ENCODE measurements at places on chromosomes 11 and 22. TPM values are rescaled to one million over a fixed set of nuclear protein-coding genes. Genes with fewer than 3 reads are reported as not detected.

Gene TALDO1
- total RNA-seq = 196 TPM

Gene APBB1
- 40.9 TPM for total RNA-seq

Gene P2RX6
- 2.2 TPM for total RNA-seq

DNA sequence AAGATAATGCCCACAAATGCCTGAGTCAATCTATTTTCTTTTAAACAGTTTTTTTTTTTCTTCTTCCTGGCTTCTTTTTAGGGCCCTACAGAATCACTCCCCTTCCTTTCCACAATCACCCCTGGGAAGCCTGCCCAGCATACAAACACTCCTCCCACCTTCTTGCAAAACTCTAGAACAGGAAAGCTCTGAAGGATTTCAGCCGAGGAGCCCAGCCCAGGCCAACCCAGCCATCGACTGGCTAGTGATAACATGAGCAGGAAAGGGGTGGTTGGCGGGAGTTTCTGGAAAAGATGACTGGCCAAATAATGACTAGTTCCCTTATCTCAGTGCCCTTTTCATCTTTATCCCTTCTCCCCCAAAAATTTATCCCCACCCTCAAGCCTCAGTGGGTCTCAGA is 68.2 kb downstream of the USP35 start:
- H3K27ac ChIP-seq = peak overlapping the region; percentile 56
- no peak overlapping the region for H3K4me3 ChIP-seq
- peak; percentile 85 for DNase-seq

Gene MUC6
- total RNA-seq = not detected

GRCh38 chr22:22785316-22786065 is 102.1 kb upstream of the IGLL5 start:
- no peak overlapping the region for H3K4me3 ChIP-seq
- DNase-seq = no peak
- no peaks in the 10 kb centered on the region for H3K36me3 ChIP-seq
- no peaks in the 10 kb centered on the region for H3K4me1 ChIP-seq
- peaks cover 17% of the 10 kb centered on the region for H3K27me3 ChIP-seq

Gene NAGA
- 28.6 TPM for total RNA-seq

DNA sequence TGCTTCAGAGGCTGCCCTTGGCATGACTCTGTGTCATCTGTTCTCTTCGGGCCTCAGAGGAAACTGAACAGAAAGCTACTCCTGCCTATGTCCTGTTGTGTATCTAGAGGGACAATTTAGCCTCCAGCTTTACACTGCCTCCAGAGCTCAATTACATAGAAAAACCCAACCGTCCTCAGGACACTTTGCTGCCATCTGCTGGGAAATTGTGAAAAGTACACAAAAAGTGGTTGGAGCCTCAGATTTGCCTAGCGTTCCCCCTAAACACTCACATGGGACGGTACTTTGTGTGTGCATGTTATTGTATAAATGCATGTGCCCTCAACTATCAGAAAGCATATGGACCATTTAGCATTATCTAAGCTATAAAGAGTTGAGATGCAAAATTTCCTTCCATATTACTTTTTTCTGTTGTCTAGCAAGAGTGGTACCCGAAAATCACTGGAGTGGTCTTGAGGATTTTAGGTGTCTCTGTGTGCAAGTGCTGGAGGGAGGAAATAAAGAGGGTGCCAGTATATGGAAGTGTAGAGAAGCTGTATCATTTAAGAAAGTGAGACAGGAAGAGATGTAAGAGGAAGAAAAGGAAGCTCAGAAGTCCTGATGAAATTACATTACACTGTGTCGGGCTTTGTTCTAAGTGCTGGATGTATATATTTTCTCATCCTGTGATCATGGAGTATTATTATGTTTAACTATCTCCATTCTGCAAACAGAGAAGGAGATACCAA is 8.7 kb upstream of the MS4A4E start:
- H3K4me3 ChIP-seq = no peak overlapping the region
- H3K4me1 ChIP-seq = no peaks in the 10 kb centered on the region
- DNase-seq = no peak
- H3K27me3 ChIP-seq = no peaks in the 10 kb centered on the region
- H3K36me3 ChIP-seq = no peaks in the 10 kb centered on the region

DNA sequence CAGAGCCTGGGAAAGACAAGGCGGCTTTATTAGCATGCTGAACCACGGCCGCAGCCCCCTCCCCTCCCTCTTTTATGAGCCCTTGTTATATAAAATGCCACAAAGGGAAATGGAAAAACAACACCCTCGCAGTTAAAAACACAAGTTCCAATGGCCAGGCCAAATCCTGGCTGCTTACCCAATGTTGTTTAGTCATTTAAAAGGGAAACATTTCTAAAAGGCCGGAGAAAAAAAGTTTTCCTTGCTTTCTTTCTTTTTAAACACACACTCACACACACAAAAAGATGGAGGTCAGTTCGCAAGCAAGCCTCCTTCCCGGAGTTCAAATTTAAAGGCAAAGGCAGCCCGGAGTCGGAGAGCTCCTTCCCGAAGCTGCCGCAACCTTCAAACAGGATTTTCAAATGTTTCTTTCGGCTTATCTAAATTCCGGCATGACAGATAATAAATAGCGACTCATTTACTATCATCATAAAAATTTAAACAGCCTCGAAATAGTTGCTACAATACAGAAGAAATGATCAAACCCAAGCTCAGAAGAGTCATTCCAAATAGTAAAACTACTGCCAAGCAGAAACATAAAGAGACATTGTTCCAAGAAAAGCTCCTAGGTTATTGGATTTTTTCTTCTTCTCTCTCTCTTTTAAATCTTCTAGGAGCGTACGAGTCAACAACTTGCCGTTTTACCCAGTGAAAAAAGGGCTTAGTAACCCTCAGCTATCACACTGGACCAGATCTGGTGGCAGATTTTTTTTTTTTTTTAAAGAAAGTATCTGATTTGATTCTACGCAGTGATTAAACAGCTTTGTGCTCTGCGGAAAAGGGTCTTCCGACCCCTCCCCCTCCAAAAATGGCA is 3.5 kb downstream of the PHF21B start:
- peaks cover 23% of the 10 kb centered on the region for H3K4me1 ChIP-seq
- H3K27me3 ChIP-seq = peaks cover 74% of the 10 kb centered on the region
- no peak overlapping the region for H3K27ac ChIP-seq
- no peaks in the 10 kb centered on the region for H3K36me3 ChIP-seq
- peak overlapping the region; percentile 32 for H3K4me3 ChIP-seq
- no peak for DNase-seq

- no peak overlapping the region for H3K4me3 ChIP-seq
- no peak overlapping the region for H3K27ac ChIP-seq
- DNase-seq = no peak
Measured at GRCh38 chr11:77122576-77123212, 5.4 kb upstream of the MYO7A start.

GRCh38 chr22:39535357-39535725 is 2.8 kb upstream of the RPS19BP1 start:
- no peak for DNase-seq
- no peak overlapping the region for H3K4me3 ChIP-seq
- no peak overlapping the region for H3K27ac ChIP-seq
- peaks cover 4% of the 10 kb centered on the region for H3K36me3 ChIP-seq
- peaks cover 21% of the 10 kb centered on the region for H3K4me1 ChIP-seq

DNA sequence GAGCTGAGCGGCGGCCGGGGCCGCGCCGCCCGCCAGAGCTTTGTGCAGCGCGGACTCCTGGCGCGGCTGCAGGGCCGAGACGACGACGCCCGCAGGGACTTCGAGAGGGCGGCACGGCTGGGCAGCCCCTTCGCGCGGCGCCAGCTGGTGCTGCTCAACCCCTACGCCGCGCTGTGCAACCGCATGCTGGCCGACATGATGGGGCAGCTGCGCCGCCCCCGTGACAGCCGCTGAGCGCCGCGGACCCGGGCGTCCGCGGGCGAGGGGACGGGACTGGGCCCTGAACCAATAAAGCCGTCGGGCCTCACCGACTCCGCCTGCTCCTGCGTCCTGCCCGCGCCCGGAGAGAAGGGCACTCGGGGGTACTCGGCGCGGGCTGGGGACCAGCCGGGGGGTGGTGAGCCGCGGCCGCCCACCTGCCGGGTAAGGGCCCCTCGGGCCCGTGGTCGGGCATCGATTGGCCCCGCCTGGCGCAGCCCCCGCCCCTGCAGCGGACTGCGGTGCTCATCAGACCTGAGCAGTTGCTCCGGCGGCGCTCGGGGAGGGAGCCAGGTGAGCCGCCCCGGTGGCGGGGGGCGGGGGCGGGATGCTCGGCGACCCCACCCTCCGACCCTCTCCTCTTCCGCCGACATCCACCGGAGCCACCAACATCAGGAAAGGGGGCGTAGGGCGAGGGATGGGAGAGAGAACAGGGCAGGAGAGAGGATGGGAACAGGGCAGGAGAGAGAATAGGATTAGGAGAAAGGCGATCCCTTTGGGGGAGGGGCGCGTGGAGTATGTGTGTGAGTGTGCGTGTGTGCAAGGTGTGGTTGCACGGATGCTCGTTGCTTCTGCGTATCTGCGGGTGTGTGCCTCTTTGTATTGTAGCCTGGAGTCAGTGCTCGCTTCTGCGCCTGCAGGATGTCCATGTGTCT is at the start of gene TMEM25:
Gene TMEM25, plus strand, starts transcription at position 510 of the 914 bp plus-strand sequence. CDS start 610 bp downstream, outside the sequence.
- H3K4me1 ChIP-seq = peaks cover 22% of the 10 kb centered on the region
- H3K27ac ChIP-seq = peak within 1 kb of the TSS; percentile 70
- H3K4me3 ChIP-seq = peak within 1 kb of the TSS; percentile 76
- H3K27me3 ChIP-seq = no peaks in the 10 kb centered on the region

DNA sequence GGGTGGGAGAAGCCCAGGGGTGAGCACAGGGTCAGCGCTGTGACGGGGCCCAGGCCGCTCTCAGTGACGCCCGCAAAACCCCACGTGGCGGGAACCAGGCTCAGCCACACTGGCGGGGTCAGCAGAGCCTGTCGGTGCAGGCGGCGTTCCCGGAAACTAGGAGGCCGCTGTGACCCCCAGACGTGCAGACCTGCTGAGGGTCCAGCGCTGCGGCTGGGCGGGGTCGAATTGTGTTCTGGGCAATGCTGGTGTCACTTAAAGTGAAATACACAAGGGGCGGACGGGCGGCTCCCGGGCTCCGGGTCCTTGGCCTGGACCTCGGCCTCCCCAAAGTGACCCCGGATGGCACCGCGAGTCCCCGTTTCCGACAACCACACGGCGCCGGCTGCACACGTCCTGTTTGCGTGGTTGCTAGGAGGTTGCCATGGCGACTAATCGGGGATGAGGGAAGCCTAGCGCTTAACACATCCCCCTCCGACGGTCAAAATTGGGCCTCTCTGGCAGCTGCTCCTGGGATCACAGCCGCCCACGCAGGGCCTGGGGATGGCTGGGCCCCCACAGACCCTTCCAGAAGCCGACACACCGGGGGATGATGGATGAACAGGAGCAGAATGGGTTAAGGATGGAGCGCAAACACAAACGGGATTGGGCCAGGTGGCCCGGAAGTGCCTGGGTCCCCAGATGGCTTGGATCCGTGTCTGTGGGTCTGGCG is 81.7 kb upstream of the PRR5 start:
- no peaks in the 10 kb centered on the region for H3K36me3 ChIP-seq
- H3K27me3 ChIP-seq = peaks cover 11% of the 10 kb centered on the region
- H3K4me3 ChIP-seq = no peak overlapping the region
- DNase-seq = no peak

Gene HTR3B
- not detected for total RNA-seq

- H3K4me3 ChIP-seq = no peak overlapping the region
- no peak overlapping the region for H3K27ac ChIP-seq
- no peaks in the 10 kb centered on the region for H3K4me1 ChIP-seq
- H3K27me3 ChIP-seq = no peaks in the 10 kb centered on the region
Measured at GRCh38 chr22:32509045-32509444, 34.4 kb downstream of the FBXO7 start.

- no peak overlapping the region for H3K4me3 ChIP-seq
- DNase-seq = no peak
- no peaks in the 10 kb centered on the region for H3K36me3 ChIP-seq
- H3K27me3 ChIP-seq = no peaks in the 10 kb centered on the region
- no peak overlapping the region for H3K27ac ChIP-seq
- no peaks in the 10 kb centered on the region for H3K4me1 ChIP-seq
Measured at GRCh38 chr11:87366346-87366745, 328.6 kb downstream of the TMEM135 start.

Gene TIGD3
- total RNA-seq = 0.43 TPM

Gene PGA4
- total RNA-seq = 0.67 TPM

Data from upper lobe of right lung (tissue), 1 donor.